Activated CD8-positive, alpha-beta memory T cell treated with anti-CD3 and anti-CD28 coated beads for 1 hour (primary cell): ENCODE measurements at places on chromosomes 6 and 20.

DNA sequence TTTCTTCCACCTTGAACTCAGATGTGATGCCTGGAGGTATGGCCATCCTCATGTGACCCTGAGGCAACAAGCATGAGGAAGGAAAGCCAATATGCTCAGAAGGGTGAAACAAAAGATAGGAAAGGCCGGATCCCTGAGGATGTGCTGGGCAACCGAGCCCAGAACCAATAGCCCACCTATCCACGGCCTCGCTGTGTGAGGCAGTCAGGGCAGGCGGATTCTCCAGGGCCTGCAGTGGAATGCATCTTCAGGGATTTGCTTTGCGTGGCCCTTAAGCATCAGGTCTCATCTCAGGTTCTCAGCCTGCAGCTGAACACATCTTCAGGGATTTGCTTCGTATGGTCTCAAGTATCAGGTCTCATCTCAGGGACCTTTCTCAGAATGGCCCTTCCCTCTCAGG, 139.8 kb downstream of the ANKRD60 start:
- DNase-seq: no peak

GRCh38 chr20:32576560-32576959, 8.6 kb downstream of the NOL4L start:
- DNase-seq: no peak

GRCh38 chr6:31761343-31761742, 1.1 kb upstream of the SAPCD1 start:
- no peak for DNase-seq

GRCh38 chr6:104887350-104887749, 27.6 kb upstream of the HACE1 start:
- no peak for DNase-seq

GRCh38 chr20:21083825-21084325, 22.3 kb downstream of the LINC00237 start:
- DNase-seq: no peak

DNA sequence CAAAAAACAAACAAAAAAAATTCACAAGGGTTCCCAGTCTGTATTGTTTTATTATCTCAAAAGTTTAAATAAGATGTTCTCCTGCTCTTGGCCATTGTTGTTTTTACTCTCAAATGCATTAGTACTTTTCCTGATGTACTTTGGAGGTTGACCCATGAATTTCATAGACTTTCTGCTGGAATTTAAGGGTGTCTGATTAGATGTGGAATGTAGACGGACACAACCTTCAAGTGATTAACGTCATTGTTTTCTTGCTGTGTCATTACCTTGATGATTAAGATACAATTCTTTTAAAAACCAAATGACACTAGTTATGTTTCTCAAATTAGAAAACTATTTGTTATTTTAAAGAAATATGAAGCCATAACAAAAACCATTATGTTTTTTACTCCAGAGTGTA, 421.4 kb upstream of the RUNX2 start:
- DNase-seq: no peak

DNA sequence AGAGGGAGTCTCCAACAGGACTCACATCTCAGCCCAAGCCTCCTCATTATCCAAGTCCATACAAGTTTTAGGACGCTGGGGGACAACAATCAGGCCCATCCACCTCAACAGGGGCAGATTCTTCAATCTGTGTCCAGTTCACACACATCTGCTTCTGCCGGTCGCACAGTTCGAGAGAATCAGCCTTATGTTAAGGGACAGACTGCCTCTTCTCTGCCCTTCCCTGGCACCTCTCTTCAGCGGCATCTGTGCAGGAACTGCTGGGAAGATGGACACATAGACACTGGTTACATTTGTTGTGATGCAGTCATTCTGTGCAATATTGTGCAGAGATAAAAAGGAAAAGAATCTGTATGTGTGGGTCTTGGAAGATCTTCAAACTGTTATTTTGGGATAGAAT, 21.0 kb downstream of the ULBP1 start:
- DNase-seq: no peak

- no peak for DNase-seq
These were observed 26.8 kb upstream of the FAM184A start for GRCh38 chr6:119105282-119105681.

GRCh38 chr6:25541228-25541627, 110.8 kb upstream of the SCGN start:
- no peak for DNase-seq

GRCh38 chr20:33490934-33491656, 1.2 kb downstream of the CBFA2T2 start:
- no peak for DNase-seq

- no peak for DNase-seq
These were observed 202.2 kb upstream of the PRND start for GRCh38 chr20:4519534-4519933.

GRCh38 chr6:130034378-130035146, 16.2 kb downstream of the L3MBTL3 start:
- DNase-seq: no peak

DNA sequence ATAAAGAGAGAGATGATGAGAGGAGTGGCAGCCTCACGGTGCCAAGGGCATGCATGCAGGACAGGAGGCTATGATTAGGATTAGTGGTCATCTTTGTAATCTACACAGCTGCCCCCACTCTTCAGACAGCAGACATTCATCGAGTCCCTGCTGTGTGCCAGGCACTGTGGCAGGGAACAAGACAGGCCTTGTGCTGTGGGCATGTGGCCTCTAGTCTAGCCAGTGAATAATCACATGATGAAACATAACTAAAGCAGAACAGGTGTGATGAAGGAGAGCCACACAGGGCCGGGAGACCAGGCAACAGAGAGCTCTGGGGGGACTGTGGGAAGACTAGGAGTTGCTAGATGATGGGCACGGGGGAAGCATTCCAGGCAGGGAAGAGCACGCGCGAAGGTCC, 22.2 kb downstream of the TOX2 start:
- no peak for DNase-seq

DNA sequence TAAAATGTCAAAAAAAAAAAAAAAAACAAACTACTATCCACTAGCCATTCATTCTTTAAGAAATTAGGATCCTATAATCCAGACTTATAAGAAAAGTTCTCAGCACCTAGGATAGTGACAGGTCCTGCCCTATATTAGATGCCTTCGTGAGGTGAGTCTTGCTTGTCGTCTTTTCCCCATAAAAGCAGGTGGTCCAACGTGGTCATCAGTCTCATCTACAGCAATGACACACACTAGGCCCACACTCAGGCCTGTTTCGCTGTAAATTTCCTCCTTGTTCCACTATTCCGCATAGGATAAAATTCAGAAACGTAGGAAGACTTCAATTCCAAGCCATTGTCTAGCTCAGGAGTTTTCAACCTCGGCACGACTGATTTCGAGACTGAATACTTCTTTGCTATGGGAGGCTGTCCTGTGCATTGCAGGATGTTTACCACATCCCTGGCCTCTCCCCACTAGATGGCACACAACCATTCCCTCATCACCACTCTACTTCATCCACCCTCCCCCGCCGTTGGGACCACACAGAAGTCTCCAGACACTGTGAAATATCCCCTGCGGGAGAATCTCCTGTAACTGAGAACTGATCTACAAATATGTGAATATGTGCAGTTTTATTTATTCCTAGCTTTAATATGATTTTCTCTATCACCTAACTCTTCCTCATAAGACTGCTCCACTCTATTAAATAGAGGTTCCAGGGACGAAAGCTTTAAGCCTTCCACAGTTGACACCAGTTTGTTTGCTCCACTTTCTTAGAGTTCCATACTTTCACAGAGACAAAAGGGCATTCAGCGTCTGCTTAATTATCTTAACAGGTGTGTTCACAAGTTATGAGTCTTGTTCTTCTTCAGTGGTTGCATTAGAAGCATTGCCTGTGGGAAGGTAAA, 346.3 kb downstream of the BMP2 start:
- DNase-seq: no peak

GRCh38 chr6:5394280-5394679, 133.0 kb downstream of the FARS2 start:
- no peak for DNase-seq

- DNase-seq: no peak
These were observed 10.0 kb downstream of the PXDC1 start for GRCh38 chr6:3741477-3741871.

GRCh38 chr6:146892613-146893401, 294.0 kb downstream of the ADGB start:
- no peak for DNase-seq

GRCh38 chr20:41609474-41609873, 8.7 kb downstream of the CHD6 start:
- no peak for DNase-seq
